ENCODE measurements at places on chromosomes 11 and 22.

- DNase-seq: no peak
These were observed 1.8 kb downstream of the TTC38 start for GRCh38 chr22:46269564-46269963.

DNA sequence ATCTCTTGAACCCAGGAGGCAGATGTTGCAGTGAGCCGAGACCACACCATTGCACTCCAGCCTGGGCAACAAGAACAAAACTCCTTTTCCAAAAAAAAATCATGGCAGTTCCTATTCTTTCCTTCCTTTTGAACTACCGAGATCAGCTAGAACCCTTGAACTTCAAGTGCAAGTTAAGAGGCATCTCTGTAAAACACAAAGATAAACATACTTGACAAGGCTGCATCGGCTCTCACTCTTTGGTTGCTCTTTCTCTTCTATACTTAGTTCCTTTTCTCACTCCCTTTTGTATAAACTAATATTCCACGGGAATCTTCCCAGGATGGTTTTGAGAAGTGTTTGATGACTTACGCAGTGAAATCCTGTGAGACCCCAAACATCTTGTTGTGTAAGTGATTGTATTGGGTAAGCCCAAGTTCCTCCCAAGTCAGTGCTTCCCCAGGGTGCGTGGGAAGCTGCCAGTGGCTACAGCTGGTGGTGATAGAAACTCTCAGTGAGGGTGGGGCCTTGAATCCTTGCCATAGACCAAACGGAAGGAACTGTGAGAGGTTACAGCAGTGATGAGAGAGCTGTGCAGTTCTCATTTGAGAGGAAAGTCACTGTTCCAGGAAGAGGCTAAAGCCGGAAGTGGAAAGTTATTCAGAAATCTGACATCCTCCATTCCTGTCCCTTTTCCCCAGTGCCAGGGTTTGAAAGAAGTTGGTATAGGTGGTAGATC, 24.1 kb upstream of the CDC42EP2 start:
- DNase-seq: peak; percentile 77

- no peak for DNase-seq
These were observed 729.3 kb downstream of the NTM start for GRCh38 chr11:132099692-132100091.

- no peak for DNase-seq
These were observed 87.2 kb downstream of the PDHX start for GRCh38 chr11:35003658-35004057.

DNA sequence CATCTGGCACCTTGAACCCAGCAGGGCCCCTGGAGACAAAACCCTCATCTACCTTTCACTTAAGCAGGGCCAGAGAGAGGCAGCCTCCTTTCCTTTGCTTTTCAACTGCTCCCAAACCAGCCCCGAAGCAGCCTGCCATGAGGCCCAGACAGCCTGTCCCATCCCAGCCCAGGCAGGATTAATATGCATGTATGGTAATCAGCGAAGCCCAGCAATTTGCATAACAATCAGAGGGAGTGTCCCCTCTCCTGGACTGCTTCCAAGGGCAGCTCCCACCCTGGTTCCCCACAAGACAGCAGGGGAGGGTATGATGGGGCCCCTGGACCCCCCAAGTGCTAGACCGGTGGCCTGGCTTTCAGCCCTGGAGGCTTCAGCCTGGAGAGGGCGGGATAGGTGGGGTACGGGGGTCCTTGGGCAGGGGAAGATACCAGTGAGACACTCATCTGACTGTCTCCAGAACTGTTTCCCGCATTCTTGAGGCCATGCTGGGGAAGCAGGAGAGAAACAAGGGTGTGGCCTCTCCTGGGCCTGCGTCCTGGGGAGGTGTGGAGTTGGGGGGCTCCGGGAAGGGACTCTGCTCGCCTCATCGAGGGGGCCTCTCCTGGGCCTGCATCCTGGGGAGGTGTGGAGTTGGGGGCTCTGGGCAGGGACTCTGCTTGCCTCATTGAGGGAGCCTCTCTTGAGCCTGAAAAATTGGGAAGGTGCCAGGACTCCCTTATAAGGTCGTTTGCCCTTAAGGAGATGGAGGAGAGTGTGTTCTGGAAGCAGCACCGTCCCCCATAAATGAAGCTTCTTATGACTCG, 93.2 kb upstream of the PRR5 start:
- DNase-seq: no peak

GRCh38 chr11:120184946-120185705, 25.7 kb upstream of the OAF start:
- no peak for DNase-seq

GRCh38 chr22:48331266-48331665, 1496.4 kb downstream of the BRD1 start:
- no peak for DNase-seq

GRCh38 chr11:2863276-2863618, 22.3 kb downstream of the CDKN1C start:
- no peak for DNase-seq

DNA sequence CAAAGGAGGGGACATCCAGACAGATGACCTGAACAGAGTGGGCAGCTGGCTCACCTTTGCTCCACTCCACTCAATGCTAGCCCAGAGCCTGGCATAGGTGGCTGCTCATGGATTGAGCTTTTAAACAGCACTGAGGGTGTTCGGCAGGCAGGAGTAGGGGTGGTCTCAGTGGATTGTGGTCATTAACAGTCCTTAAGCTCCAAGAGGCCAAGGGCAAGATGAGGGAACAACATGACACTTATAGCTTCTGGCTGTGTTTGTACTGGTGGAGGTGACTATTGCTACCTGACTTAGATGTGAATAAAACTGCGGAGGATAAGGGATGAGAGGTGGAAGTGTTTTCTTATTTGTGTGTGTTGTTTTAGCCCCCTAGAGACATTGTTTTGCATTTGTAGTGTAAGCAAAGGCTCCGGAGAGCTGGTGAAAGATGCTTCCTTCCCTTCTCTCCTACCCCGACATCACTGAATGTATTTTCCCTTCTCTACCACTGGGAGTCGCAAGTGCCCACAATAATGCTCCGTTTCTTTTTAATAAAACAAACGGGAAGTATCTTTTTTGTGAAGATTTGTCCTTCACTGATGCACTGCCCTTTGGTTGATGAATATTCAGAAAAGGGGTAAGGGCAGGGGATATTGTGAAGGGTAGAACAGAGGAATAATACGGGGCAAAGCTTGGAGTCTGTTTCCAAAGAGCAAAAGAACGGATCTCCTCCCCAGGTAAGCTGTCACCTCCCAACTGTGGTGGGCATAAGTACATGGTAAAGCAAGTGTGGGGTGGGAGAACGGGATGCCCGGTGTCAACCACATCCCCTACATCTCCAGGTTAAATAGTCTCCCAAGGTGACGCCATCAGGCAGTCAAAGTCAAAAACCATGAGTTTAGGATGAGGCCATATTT, 27.5 kb upstream of the MTNR1B start:
- no peak for DNase-seq

Data from CD4-positive, alpha-beta T cell treated with Interleukin-15 for 1 hour (primary cell).